ENCODE measurements at places on chromosomes 4 and X. TPM values are rescaled to one million over a fixed set of nuclear protein-coding genes. Genes with fewer than 3 reads are reported as not detected.

HELT gene
- total RNA-seq = not detected

ITIH6 gene
- total RNA-seq = not detected

GRCh38 chr4:1910643-1911042, 39.5 kb downstream of the NSD2 start:
- DNase-seq = no peak

TRO gene
- total RNA-seq = 76.1 TPM

GRCh38 chr4:8745826-8746225, 125.8 kb downstream of the HMX1 start:
- no peak for DNase-seq

ARAP2 gene
- total RNA-seq = 91.2 TPM

GRCh38 chrX:16310326-16310725, 143.0 kb downstream of the MAGEB17 start:
- no peak for DNase-seq

GABRQ gene
- 0.47 TPM for total RNA-seq

Data from occipital lobe (tissue), 3 donors.